ENCODE measurements at places on chromosomes 7 and 10. TPM values are rescaled to one million over a fixed set of nuclear protein-coding genes. Genes with fewer than 3 reads are reported as not detected.

PRSS37 gene
- total RNA-seq = not detected

- DNase-seq = no peak
Observed at GRCh38 chr7:32298408-32299132, 191.6 kb downstream of the LSM5 start.

DNA sequence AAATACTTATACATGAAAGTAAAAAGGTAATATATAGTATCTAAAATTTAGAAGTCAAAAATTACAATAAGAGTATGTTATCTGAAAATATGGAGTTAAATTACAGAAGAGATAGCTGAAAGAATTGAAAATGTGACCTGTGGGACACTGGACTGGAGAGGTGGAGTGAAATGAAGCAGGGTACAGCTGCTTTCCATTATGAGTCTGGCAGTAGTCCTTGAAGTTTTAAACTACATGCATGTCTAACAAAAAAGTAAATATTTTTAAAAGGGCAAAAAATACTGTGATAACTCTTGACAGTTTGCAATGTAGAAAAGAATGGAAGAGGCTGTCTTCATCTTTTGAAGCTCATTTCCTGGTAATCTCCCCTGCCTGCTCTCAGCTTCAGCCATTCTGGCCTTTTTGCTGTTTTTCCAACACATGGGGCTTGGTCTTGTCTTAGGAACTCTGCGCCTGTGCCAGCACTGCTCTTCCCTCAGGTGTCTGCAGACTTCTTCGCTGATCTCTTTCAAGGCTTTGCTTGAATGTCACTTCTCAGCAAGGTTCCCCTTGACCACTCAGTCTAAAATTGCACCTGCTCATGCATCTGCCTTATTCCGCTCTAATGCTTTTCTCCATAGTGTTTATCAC lies 36.9 kb downstream of the PTPRZ1 start:
- no peak for DNase-seq

HOXA11 gene
- 0.53 TPM for total RNA-seq
